ENCODE measurements at places on chromosomes 3 and 15. TPM values are rescaled to one million over a fixed set of nuclear protein-coding genes. Genes with fewer than 3 reads are reported as not detected.

DNA sequence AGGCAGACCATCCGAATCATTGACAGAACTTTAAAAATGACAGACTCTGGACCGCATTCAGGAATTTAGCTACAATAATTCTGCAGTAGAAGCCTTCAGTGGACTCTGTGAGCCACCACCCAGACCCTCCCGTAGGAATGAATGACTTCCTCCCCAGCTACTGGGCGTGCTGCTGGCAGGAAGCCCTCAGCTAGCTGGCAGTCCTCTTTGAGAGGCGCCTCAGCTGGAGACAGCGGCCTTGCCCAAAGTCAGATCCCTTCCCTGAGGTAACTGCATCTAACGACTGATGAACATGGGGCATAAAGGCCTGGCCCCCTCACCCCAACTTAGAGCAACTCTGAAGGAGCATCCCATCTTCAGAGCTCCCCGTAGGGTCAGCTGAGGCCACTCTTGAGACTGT, 25.8 kb downstream of the CRABP1 start:
- H3K36me3 ChIP-seq, result no peaks in the 10 kb centered on the region
- no peaks in the 10 kb centered on the region for H3K27me3 ChIP-seq
- peak; percentile 72 for DNase-seq
- H3K4me3 ChIP-seq, result no peak overlapping the region
- H3K4me1 ChIP-seq, result no peaks in the 10 kb centered on the region

ARL6 gene
- polyA plus RNA-seq, result 0.67 TPM

ARIH1 gene
- 26.2 TPM for polyA plus RNA-seq

GRCh38 chr3:132265488-132265887, 51.7 kb upstream of the ACP3 start:
- no peaks in the 10 kb centered on the region for H3K27me3 ChIP-seq
- no peaks in the 10 kb centered on the region for H3K36me3 ChIP-seq
- DNase-seq, result no peak
- no peak overlapping the region for H3K27ac ChIP-seq
- no peak overlapping the region for H3K4me3 ChIP-seq
- no peaks in the 10 kb centered on the region for H3K4me1 ChIP-seq

DNA sequence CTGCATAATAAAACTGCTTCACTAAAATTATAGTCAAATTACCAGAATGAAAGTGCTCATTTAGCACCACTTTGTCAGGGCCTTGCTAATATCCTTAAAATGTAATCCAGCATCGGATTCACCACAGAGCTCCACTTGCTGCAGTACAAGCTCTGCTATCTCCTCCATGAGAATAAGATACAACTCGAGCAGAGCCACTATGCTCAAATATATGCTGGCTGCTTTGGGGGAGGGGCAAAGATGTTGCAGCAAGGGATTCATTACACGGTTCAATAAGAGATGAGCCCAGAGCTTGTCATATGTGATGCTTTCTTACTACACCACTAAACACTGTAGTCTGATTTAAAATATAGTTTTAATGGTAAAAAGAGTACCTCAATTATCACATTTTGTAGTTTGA, 72.2 kb downstream of the DLG1 start:
- no peak overlapping the region for H3K27ac ChIP-seq
- H3K4me1 ChIP-seq, result no peaks in the 10 kb centered on the region
- peaks cover under 1% of the 10 kb centered on the region for H3K36me3 ChIP-seq

CHRNB4 gene
- 1.4 TPM for polyA plus RNA-seq
